ENCODE measurements at places on chromosomes 16 and 17.
A peak's percentile ranks its signal among the peaks of the same experiment; 100 is the strongest.

DNA sequence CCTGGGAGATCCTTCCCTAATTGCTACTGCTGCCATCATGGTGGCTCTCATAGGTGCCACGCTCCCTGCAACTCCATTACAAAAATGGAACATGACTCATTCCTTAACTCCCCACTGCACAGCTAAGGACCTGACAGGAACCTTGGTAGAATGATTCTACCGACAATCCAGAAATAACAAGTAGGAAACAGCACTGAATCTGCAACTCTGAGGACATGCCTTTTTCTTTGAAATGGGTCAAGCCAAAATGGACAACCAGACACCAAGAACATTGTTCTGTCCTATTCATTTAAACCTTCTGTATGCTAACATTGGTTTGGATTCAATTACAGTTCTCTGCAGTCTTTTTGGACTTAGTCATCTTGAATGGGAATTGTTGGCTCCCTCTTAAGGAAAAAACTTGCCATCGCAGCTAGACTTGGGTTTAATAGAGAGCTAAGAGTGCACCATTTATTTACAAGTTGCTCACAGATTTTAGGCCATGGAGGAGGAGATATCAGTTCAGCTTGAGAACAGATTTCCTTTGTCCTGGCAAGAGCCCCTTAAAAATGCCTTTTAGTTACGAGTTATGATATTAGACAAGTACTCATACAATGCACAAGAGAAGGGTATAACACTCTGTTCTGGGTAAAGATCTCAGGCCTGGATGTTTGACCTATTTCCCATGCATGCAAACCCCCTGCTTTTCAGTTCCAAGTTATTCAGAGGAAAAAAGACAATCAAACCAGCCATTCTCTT lies 20.9 kb upstream of the NSRP1 start:
- peak; percentile 82 for DNase-seq

DNA sequence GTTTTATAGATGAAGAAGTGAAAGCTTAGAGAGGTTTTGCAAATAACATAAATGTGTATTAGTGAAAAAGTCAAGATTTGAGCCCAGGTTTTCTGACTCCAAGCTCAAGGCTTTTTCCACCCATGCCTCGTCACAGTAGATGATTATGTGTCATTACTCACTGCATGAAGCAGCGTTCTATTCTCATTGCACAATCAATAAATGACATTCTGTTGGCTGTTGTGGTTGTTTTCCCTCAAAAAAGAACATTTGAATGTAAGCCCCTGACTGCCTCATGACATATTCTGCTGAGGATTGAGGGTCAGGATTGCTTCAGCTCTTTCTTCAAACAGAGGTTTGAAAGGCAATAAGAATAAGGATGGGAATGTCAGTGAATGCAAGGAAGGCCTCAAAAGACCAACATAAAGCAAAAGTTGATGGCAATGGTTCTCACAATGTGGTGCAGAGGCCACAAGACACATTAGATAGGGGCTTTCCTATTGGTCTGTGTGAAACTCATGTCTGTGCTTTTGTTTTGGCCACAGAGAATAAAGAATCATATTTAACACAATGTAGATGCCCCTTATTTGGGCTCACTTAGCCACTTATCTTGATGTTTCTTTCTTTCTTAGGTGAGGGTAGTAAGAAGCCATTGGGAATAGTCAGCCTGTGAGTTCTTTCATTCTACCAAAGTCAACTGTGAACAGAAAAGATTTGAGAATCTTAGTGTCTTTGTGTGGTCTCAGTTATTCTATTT lies 5.4 kb upstream of the MMD start:
- DNase-seq: peak; percentile 58

- no peak for DNase-seq
Measured at GRCh38 chr16:86038926-86039310, 140.0 kb downstream of the IRF8 start.

GRCh38 chr17:36066365-36066985 lies 2.4 kb downstream of the CCL18 start:
- DNase-seq: no peak

DNA sequence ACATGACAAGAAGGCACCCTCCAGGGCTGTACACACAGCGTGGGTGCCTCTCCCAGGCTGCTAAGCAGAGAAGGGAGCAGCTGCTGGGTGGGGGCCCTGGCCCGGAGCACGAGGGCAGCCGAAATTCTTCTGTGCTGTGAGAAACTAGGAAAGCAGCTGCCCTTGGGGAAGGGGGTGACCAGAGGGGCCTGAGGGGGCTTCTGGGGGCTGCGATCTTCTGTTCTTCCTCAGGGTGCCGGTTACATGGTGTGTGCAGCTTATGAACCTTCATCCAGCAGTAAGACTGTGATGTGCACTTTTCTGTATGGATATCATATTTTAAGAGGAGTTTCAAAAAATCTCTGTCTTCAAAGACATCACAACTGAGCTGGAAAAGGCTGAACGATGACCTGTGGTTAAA lies 43.2 kb upstream of the METRNL start:
- no peak for DNase-seq

DNA sequence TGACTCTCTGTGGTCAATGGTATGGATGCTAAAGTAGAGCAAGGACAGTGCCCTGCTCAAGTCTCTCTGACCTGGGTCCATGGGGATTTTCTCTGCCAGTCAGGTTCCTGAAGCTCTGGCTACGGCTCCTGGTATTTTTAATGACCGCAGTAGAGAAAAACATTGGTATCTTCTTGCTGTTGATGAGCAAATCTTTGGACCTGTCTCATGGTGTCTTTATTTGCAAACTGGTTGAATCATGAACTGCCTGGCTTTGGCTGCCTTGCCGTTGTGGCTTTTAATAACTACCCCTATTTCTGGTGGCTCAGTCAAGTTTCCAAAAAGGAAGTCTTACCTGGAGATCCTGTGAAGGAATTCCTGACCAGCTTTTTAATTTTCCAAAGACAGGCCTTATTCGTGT lies 8.7 kb downstream of the FAM234A start:
- DNase-seq: no peak

DNA sequence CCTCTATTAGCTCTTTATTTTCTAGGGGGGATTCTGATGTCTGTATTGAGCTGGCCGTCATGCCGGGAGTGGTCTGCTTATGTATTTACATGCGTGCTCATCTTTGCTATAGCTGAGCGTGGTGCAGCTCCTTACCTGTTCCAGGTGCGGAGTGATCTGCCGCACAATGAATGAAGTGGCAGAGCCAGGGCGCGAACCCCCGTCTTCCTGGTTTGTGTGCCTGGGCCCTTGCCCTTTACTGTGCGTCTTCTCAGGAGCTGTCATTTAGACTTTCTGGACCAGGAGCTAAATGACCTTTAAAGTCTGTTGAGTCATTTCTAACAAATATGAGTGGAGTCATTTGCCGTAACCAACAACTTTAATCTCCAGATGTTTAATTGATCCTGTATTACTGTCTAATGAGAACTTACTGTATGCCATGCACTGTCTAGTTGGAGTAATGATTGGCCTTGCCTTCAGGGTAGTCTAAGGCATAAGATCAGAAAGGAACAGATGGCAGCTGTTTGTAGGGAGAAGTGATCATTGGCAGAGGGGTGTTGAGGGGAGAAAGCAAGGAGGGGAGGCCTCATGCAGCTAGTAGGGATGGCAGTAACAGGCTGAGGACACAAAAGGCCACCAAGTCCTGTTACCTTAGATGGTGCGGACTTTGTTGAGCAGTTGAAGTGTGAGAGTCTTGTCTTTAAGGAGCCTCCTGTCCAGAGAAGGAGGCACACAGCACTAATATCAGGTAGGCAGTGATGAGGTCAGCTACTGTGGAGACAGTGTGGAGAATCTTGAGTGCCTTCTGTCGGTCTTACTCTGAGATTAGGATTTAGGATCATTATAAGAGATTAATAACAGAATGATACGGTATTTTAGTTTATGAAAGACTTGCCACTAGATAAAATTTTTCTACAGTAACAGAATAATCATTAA lies 53.9 kb downstream of the USP10 start:
- DNase-seq: no peak

GRCh38 chr16:84740596-84741116 lies 40.9 kb downstream of the USP10 start:
- DNase-seq: no peak

DNA sequence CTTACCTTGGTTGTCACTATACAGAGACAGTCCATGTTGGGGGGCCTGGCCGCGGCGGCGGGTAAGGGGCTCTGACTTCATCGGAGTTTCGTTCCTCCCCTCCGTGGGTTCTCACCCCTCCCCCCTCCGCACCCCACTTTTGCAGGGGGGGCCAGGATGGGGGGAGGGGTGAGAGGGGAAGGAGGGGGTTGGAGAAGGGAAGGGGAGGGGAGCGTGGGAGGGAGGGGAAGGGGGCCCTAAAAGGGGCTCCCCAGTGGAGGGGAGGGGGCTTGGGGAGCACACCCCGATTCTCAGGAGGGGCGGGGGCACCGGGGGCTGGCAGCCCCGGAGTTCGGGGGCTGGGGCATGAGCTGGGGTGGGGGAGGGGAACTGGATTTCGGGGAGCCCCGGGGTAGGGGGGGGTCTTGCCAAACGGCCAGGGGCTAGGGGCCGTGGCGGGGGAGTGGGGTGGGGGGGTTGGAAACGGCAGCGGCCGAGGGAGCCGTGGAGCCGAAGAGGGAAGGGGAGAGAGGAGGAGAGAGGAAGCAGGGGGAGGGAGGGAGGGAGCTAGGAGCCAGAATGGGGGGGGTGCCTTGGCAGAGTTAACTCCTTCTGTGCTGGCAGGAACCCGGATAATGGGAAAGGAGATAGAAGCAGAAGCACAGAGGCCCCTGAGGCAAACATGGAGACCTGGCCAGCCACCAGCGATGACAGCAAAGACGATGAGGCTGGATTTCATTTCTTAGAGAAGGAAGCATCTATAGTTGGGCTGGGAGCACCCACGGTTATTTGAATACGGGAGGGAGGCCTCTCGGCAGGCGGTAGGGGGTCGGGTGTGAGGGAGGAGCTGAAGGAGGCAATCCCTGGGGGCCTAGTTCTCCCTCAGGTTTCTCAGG lies 2.3 kb downstream of the DLG4 start:
- DNase-seq: peak; percentile 71

- no peak for DNase-seq
Measured at GRCh38 chr16:85370881-85371651, 242.1 kb upstream of the GSE1 start.

- DNase-seq: peak; percentile 97
Measured at GRCh38 chr16:15653227-15653626, 3.2 kb downstream of the NDE1 start.

- no peak for DNase-seq
Measured at GRCh38 chr17:61203671-61204131, 195.9 kb upstream of the TBX2 start.

DNA sequence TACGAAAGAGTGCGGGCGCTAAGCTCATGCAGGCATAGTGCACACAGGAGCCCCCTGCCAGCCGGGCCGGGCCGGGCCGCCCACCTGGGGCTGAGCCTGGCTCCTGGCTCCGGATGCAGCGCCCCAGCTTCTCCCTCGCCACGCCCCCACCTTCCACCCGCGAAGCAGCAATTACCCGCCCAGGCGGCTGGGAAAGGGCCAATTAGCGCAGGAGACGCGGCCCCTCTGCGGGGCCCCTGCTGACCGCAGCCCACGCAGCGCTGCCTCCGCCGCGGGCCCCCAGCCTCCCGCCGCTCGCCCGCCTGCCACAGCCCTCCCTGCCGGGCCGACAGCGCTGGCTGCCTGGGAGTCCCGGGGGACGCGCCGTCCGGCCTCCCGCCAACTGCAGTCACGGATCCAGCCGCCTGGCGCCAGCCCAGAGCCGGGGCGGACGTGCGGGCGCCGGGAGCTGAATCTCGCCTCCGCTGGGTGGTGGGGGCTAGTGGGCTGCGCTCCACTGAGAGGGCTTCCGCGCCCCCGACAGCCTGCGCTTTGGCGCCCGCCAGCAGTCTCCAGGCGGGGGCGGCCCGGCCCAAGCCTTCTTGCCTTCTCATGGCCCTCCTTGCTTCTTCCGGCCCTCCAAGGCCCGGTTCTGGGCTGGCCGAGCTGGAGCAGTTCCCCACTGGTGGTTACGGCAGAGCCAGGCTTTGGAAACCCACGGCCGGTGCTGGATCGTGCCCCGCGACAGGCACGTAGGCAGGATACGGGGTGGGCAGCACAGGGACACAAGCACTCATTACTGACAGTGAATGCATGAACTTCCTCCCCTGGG lies 14.9 kb upstream of the CBFB start:
- DNase-seq: peak; percentile 46

- DNase-seq: no peak
Measured at GRCh38 chr17:75891022-75891604, 5.6 kb downstream of the TRIM65 start.

- no peak for DNase-seq
Measured at GRCh38 chr16:24349320-24349719, 93.2 kb downstream of the CACNG3 start.

DNA sequence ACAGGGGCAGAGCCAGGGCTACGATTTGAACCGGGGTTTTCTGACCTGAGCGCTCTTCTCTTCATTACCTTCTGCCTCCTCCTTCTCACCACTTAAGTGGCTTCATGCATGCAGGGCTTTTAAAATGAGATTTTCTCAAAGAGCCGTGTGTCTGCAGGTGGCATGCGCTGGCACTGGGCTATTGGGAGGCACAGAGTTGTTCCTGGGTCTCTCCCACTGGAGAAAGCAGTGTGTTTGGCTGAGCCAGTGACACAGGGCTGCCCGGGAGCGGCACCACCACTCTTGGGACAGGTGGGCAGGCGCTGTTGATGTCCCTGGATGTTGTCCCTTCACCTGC lies 218.8 kb upstream of the CHMP6 start:
- DNase-seq: no peak

DNA sequence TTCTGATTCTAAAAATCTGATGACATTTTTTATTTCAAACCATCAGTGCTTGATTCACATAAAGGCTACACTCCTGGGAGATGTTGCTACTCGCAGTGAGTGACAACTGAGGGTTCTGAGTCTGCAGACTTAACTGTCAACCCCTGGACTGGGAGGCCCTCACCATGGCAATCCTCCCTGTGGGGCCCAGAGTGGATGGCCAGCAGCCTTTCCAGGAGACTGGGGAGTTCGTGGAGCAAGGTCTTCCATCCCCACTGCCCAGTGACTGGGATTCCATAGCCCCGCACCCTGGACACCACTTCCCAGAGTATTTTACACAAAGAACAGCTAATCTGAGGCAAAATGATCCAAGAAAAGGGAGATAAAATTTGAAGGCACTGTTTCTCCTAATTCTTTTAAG lies 59.3 kb downstream of the CREBBP start:
- no peak for DNase-seq

DNA sequence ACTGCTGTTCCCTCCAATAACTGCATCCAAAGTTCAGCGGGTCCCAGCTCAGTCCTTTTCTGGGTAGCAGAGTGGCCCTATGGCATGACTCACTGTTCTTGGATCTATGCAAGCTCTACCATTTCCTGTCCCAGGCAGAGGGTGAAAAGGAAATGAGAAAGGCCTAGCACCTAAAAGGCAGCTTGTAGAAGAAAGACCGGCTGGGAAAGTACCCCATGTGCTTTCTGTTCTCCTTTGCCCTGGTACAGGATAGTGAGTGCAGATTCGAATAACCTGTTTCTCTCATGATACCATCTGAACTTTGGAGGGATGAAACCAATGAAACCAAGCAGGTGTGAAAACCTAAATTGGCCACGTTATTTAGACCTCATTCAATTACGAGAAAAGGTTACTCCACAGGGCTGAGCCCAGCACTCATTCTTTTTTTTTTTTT lies 12.7 kb upstream of the HASPIN start:
- DNase-seq: peak; percentile 71

DNA sequence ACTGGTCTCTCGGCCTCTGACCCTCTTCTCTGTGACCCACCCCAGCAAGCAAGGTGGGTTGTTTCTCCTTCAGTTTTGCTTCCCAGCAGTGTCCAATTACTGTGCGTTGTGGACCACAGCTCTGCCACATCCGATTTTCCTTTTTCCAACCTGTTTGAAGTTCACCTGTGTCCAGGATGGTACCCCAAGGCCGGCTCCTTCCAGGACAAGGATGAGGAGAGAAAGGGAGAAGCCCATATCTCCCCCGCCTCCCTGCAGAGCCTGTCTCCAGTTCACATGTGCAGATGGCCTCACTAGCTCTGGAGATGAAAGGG lies 13.5 kb downstream of the NMRAL1 start:
- DNase-seq: no peak

- DNase-seq: no peak
Measured at GRCh38 chr16:13305019-13305755, 403.8 kb downstream of the SHISA9 start.

All from IMR-90 (cell line).